ENCODE measurements at places on chromosomes 2 and 18.

DNA sequence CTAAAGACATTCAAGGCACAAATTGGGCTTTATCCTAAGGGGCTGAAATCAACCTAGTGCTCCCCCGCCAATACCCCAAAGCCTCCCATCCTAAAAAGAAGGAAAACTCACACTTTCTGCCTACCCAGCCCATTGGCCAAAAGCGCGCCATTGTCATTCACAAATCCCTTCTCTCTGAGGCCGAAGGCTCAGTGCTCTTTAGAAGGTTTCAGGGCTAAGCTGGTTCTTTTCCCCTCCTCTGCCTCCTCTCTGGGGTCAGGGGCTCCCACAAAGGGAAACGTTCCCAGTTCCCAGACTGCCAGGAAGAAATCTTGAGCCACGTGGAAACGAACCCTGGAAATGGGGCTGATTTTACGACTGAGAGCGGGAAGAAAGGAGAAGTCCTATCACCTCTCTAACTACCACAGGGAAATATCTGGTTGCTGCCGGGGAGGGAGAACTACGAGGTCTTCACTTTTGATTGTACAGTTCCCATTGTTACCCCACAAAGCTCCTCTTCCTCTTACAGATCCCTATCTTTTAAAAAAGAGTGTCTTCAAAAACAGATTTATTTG, 1.7 kb upstream of the SKOR2 start:
- no peak for DNase-seq

DNA sequence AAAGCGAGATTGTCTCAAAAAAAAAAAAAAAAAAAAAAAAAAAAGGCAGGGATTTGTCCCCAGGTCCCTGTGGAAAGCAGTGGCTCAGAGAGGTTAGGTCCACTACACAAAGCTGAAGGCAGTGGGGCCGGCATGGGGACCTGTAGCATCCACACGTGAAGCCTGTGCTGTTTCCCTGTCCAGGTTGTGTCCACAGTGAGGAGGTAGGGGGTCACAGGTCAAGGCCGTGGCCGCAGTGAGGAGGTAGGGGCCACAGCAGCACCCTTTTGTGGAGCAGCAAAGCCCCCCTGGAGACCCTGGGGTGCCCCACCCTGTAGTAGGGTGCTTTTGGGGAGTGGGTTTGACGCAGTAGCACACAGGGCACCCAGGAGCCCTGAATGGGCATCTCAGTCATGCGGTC, 14.0 kb downstream of the TMEM177 start:
- DNase-seq = no peak

DNA sequence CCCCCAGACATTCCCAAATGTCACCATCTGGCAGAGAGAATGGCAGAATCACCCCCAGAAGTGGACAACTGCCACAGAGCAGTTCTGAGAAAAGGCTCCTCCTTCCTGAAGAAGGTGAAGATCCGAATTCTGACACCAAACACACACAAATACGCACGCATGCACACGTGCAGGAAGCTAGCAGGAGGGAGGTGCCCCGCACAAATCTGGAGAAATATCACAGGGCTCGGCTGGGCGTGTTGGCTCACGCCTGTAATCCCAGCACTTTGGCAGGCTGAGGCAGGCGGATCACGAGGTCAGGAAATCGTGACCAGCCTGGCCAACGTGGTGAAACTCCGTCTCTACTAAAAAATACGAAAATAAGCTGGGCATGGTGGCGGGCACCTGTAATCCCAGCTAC, 38.5 kb upstream of the ATG16L1 start:
- no peak for DNase-seq

GRCh38 chr2:171409436-171409971, 24.3 kb downstream of the METTL8 start:
- DNase-seq = no peak

Measured in NCI-H526 treated with DMSO at 0.1 percent for 48 hours (cell line).